CD8-positive, alpha-beta memory T cell (primary cell): ENCODE measurements at places on chromosomes 1 and 21.

DNA sequence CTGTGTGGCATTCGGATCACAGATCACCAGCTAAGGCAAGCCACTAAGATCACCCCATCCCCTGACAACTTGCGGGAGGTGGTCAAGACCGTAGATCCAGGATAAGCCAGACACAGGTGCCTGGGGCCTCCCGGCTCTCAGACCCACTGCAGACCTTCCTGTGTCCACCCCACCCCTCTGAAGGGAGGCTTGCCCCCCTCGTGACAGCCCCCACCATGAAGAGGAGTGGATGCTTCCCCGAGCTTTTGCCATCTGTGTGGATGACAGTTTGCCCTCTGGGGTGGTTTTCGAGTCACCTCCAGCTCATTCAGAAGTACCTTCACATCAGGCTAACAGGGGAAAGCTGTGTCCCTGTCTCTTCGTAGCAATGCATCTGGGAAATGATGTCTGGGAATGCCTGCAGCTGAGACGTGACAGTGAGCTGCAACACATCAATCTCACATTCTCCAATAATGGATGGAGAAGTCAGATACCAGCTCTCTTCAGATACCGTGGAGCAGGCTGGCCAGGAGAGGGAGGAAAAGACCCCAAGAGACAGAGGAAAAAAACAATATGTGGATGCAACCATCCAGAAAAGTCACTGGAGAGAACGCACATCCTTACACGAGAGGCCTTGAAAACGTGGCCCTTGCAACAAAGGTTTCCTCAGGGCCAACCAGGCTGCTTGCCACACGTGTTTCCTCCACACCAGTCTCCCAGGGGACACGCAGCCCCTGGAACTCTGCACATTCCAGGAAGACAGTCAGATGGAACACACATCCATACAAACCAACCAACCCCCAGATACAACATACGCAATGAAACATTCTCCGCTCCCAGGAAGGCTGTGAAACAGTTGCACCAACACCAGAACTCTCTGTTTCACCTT, 20.4 kb upstream of the FHAD1 start:
- DNase-seq, result no peak

- no peak for DNase-seq
These were observed 137.1 kb downstream of the PBX1 start for GRCh38 chr1:164695956-164696665.

GRCh38 chr1:34380526-34381124, 203.9 kb downstream of the C1orf94 start:
- DNase-seq, result no peak

DNA sequence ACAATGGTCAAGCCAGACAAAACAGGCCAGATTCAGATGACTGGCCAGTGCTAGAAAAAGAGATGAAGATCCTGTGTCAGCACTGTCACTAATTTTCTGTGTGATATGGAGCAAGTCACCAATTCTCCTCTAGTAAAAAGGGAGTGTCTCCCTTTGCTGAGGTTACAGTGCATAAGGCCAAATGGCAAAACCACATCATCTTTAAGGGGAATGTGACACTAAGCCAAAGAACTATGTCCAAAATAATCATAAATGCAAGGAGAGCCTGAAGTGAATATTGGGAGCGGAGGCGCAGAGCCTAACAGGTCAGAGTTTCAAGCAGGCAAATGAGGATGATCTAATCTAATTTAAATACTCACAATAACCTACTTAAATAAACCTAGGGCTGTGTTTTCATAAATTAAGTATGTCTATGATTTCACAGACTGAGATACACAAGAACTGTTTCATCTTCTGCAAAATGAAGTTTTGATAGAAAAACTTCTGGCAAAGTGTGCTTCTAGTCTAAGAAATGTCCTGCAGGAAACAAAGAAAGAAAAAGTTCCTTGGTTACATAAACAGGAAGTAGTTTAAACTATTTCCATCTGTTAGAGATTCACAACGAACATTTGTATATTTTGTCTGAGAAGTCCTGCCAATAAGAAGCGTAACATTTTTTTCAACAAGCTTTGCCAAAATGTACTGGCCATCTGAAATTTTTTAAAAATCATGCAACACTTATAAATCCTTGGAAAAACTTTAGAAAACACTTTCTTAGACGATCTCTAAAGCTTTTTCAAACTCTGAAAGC, 290.2 kb downstream of the LRRC40 start:
- DNase-seq, result no peak

GRCh38 chr1:31621847-31622730, 4.6 kb downstream of the HCRTR1 start:
- no peak for DNase-seq

- DNase-seq, result no peak
These were observed 663 bp downstream of the ACOT7 start for GRCh38 chr1:6392809-6393399.

- DNase-seq, result no peak
These were observed 40.3 kb downstream of the LMX1A start for GRCh38 chr1:165316153-165316772.
